ENCODE measurements at places on chromosomes 13 and 19.

- ATAC-seq = no peak
These were observed 73.6 kb downstream of the KDM4B start for GRCh38 chr19:5042556-5042955.

DNA sequence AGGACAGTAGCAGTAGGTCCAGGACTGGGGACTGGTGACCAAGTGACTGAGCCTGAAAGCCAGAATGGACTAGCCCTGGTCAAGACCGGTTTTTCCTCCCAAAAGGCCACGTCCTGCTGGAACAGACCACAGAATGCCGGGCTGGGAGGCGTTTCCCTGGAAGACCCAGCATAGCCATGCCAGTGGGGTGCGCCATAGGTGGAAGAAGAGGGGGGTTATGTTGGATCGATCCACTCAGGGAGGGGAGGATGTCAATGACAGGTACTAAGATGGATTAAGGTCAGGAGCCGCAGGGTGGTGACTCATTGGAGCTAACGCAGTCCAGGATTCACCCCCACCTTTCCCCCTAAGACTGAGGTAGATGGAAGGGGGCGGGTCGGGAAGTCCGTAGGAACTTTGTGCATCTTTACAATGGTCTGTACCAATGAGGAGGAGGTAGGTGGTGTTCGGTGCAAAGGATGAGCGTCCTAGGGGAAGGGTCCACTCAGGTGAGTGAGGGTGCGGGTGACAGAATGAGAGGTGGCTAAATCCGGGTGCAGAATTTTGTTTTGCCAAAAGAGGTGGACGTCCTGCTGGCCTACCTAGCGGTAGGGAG is 21.0 kb downstream of the VASP start:
- ATAC-seq = no peak

GRCh38 chr13:27110056-27110746 is 61.4 kb downstream of the USP12 start:
- ATAC-seq = no peak

- no peak for ATAC-seq
These were observed 5.1 kb downstream of the CAMSAP3 start for GRCh38 chr19:7600721-7601120.

- no peak for ATAC-seq
These were observed 7.0 kb upstream of the LILRA4 start for GRCh38 chr19:54345938-54346386.

DNA sequence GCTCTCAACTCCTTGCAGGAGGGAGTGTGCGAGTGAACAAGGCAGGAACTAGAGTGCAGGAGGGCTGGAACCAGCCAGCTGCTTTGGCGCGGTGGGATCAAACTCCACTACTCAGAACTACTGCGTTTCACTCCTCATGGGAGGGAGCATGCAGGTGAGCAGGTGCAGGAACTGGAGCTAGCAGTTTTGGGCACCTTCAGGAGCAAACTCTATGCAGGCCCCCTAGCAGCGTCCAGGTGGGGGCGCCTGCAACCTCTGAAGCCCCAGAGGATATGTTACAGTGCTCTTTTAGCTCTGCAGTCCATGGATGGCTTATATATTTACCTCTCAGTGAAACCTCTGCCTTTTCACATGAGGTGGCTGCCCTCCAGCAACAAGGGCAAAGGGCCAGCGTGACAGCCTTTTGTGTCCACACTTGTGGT is 1303.4 kb downstream of the PCDH9 start:
- ATAC-seq = peak; percentile 34

DNA sequence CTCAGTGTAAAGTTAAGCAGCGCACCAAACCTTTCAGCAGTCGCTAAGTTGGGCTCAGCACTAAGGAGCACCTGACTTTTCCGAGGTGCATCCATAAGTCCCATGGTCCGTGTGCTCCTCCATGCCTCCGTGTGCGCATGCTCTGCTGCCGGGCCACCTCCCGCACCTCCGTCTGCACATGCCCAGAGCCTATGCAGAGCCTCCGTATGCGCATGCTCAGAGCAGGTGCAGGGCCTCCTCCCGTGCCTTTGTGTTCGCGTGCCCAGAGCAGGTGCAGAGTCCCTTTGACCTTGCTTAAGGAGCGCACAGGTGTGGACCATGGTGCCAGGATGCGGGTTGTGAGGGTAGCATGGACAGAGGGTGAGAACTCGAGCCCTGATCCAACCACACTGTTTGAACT is 46.0 kb downstream of the ATP11A start:
- ATAC-seq = no peak

DNA sequence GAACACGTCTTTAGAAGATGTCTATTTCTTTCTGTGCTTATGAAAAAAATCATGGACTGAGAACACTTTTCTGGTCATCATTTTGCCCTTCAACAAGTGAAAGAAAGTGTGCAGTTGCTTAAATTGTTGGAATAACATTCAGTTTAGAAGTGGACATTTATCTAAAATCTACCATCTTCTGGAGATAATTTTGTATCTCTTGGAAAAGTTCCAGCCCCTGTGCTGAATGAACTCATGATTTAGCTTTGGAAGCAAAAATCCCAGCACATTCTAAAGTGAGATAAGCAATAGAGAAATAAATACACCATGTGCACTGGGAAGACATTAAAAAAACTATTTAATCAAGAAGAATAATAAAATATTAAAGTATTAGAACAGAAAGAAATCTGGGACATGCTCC is 1420.8 kb upstream of the SLC10A2 start:
- ATAC-seq = no peak

GRCh38 chr13:34076319-34076718 is 258.4 kb downstream of the RFC3 start:
- no peak for ATAC-seq

DNA sequence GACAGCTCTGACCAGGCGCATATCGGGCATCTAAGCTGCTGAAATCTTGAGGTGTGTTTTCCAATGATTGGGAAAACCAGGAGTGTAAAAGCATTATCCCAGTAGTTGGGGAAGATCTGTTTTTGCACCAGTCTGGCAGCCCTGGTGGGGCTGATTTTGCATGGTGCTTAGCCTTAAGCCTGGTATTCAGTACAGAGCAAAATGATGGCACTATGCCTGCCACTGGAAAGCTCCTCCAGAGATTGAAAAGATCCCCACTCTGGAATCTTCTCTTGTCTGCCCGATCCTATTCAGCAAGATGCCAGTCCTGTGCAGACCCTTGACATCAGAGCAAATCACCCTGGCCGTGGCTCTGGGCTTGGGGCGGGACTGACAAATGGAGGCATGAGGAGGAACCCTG is 44.7 kb upstream of the SIAH3 start:
- ATAC-seq = no peak

GRCh38 chr13:52784591-52785340 is 45.1 kb upstream of the CNMD start:
- ATAC-seq = no peak

DNA sequence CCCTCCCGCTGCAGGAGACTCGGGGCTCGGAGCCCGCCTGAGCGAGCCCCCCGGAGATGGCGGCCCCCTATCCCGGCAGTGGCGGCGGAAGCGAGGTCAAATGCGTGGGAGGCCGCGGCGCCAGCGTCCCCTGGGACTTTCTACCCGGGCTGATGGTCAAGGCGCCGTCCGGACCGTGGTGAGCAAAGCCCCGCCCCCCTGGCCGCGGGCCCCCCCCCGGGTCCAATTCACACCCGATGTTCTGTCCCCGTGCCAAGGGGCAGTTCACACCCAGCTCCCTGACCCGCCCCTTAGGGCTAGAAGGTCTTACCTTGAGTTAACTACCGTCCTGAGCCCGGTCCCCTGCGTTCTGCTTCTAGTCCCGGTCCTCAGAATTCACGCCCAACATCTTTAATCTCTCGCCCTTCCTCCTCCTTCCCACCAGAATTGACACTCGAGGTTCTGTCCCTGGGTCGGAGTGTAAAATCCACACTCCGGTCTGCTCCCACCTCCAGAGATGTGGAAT is 1.4 kb downstream of the NPAS1 start:
- no peak for ATAC-seq

GRCh38 chr13:110713981-110714796 is 689 bp downstream of the ING1 start:
- no peak for ATAC-seq

Measured in gastroesophageal sphincter (tissue), 4 donors.